ENCODE measurements at places on chromosomes 6 and 20. TPM values are rescaled to one million over a fixed set of nuclear protein-coding genes. Genes with fewer than 3 reads are reported as not detected.

GRCh38 chr20:61537239-61538182 lies 285.4 kb downstream of the CDH4 start:
- no peak for DNase-seq

DNA sequence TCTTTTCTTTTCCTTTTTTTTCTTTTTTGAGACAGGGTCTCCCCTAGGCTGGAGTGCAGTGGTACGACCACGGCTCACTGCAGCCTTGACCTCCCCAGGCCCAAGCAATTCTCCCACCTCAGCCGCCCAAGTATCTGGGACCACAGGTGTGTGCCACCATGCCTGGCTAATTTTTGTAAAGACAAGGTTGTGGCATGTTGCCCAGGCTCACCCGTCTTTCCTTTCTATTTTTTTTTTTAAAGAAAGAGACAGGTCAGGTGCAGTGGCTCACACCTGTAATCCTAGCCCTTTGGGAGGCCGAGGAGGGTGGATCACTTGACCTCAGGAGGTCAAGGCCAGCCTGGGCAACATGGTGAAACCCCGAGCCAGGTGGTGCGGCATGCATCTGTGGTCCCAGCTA lies 16.6 kb downstream of the BANF2 start:
- no peak for DNase-seq

- no peak for DNase-seq
Measured at GRCh38 chr6:142155895-142156757, 9.1 kb downstream of the VTA1 start.

- no peak for DNase-seq
Measured at GRCh38 chr6:106788761-106789160, 159.4 kb downstream of the QRSL1 start.

- no peak for DNase-seq
Measured at GRCh38 chr6:142026471-142026870, 106.3 kb upstream of the GJE1 start.

Gene DTNBP1
- total RNA-seq: 24.9 TPM

Gene RAET1L
- total RNA-seq: not detected

Gene OPRM1
- not detected for total RNA-seq

Gene C20orf204
- total RNA-seq: 0.53 TPM

Data from right cardiac atrium (tissue), 5 donors.